ENCODE measurements at places on chromosomes 3 and 15.

- no peak for DNase-seq
Measured at GRCh38 chr15:72339777-72340177, 19.8 kb upstream of the CELF6 start.

DNA sequence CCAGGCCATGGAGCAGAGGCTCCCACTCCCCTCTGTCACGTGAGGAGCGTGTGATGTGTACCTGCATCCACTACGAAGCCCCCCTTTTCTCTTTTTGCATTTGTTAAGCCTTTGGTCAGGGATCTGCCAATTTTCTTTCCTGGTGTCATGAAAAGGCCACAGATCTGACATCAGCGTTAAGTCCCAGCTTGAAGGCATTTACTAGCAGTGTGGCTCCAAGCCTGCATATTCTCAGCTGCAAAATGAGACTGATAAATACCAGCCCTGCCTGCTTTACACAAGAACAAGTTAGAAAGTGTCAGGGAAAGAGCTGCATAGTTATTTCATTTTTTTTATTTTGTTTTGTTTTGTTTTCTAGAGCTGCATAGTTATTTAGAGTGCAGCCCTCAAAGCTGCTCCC is 2.3 kb upstream of the ANKRD63 start:
- no peak for DNase-seq

DNA sequence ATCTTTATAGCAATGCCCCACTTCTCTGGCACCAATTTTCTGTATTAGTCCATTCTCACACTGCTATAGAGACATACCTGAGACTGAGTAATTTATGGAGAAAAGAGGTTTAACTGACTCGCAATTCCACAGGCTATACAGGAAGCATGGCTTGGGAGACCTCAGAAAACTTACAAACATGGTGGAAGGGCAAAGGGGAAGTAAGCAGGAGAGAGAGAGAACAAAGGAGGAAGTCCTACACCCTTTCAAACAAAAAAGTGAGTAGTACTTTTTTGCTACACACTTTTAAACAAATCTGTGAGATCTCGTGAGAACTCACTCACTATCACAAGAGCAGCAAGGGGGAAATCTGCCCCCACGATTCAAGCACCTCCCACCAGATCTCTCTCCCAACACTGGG is 67.8 kb upstream of the ZBED2 start:
- no peak for DNase-seq

- DNase-seq, result no peak
Measured at GRCh38 chr3:53485675-53486403, 8.6 kb upstream of the CACNA1D start.

GRCh38 chr15:41150279-41150678 is 34.2 kb upstream of the INO80 start:
- no peak for DNase-seq

DNA sequence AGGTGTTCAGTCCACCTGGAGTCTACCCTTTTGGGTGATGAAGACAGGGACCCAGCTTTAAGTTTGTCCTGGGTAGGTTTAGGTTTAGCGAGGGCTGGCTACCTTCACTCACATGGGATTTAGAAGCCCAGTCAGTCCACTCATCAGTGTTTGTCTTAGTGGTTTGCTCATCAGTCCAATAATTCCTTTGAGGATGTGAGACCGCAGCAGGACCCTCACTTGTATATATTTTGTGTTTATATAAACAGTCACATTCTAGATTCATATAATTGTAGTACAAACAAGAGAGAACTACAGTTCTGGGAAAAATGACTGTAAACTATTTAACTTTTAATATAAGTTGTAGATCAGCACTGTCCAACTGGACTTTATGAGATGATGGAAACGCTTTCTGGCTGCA is 18.2 kb downstream of the EFCC1 start:
- no peak for DNase-seq

DNA sequence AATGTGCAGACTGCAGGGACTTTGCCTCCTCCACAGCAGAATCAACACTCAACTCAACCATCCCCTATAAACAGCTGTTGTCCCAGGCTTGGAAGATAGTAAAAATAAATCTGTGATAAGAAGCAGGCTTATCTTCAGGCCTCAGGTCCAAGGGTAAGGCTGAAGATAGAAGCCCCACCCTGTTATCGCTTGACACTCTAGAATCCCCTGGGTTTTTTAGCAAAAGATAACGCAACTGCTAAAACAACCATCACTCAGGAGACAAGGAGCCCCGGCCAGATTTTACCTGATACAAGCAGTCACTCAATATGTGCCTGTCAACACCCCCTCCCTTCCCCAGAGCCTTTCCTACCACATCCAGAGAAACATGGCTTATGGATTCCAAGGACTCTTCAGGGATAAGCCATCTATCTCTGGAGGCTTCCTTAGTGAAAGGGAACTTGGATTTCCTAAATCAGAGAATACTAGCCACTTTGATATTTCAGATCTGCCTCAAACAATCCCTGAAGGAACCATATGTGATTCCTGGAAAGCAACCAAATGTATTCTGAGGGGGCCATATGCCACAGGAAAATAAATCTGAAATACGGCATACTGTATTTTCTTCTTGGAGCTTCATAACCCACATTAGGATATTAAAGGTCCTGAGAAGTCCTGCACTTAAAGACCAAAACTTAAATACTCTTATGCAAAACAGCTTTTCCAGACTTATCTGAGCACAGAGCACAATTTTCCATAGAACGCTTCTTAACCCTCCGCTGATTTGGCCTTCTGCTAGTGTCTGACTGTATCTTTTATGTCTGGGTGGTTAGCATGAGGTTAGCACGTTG is 60.4 kb downstream of the LYZL4 start:
- no peak for DNase-seq

DNA sequence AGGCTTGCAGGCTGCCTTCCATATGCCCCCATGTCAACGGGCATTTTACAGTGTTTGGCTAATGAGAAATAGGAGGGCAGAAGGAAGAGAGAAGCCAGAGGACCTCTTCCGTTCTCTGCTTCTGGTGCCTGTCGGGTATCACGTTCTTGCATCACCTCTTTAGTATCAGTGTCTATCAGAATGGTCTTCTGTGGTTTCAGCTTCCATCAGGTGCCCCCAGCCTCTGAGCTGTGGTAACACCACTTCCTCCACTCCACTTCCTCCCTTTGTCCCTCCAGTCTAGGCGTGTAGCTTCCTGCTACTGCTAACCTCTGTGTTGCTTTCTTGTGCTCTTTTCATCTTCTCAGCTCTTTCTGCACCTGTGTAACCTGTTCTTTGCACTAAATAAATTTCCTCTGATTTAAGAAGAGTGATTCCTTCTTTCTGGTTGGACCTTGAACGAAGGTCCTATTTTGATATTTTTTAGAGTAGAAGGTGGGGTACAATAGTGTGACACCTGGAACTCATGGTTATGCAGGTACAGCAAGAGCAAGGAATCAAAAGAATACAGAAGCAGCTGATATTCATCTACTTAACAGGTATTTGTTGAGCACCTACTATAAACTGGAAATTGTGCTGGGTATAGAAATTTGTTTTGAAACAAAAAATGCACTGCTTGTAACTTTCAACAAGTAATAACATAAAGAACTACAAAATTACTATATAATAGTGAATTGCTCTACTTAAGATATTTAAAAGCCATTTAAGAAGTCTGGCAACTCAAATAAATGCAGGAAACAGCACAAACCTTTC is 27.4 kb upstream of the FOXB1 start:
- no peak for DNase-seq

DNA sequence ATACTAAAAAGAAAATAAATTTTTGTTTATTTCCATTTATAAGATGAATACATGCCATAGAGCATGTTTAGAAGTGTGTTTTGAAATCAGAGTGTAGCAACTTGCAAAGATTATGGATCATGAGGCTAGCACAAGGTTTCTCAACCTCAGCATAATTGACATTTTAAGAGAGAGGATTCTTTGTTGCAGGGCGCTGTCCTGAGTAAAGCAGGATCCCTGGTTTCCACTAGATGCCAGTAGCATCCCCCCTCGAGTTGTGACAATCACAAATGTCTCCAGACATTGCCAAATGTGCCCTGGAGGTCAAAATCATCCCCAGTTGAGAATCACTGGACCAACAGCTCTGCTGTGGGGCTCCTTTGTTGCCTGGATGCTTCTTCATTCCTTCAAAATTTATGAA is 128.5 kb upstream of the RBMS3 start:
- DNase-seq, result no peak

DNA sequence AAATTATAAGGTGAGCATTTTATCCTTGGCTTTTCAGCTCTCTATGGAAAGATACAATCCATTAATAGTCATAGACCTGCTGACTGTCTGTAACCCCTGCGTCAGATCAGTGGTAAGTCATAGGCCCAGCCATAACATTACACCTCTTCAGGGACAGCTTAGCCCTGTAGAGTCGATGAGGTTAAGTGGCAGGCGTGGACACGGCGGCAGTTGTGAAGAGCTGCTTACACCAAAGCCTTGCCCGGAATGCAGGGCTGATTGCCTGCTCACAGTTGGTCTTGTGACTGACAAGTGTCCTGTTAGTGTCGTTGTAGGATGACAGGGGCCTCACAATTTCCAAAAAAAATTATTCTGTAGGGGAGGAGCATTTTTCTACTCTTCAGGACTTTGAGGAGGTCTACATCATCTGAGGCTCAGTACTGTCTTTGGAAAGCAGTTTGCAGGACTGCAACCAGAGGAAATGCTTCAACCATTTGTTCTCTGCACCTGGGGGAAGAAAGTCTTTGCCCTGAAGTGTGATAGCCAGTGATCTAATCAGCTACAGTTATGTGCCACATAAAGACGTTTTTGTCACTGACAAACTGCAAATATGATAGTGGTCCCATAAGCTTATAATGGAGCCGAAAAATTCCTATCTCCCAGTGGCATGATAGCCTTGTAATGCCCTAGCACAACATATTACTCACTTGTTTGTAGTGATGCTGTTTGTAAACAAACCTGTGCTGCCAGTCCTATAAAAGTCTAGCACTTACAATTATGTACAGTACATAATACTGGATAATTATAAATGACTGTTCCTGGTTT is 14.9 kb upstream of the SELENOT start:
- no peak for DNase-seq

DNA sequence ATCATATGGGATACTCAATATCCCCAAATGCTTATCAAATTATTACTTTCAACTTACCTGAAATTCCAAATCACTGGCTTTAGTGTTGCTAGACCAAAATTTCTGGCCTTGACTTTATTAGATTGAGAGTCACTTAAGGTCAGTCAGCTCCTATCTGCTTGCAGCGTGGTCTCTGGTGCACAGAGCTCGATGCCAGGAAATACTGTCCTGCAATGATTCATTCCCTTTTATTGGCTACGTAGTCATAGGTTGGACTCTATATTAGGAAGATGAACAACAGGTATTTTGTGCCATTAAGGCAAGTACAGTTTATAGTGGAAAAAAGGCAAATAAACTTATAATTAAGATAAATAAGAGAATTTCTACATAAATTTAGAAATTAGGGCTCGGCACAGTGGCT is 378.6 kb upstream of the MCTP2 start:
- no peak for DNase-seq

DNA sequence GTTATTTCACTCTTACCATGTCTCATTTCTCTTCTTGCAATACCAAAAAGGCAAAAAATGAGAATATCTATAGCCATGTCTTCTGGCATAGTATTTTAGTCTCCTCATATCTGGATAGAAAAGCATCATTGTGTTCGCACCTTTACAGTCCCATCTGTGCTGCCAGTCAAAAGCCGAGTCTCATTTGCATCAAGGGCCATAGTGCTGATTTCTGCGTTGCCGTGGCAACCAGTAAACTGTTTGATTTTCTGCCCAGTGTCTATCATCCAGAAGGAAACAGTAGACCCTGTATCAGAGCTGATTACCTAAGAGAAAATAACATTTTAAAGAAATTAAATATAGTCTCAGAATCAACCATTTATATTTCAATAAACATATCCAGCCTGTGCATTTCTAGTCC is 86.1 kb upstream of the SERPINI2 start:
- DNase-seq, result no peak

DNA sequence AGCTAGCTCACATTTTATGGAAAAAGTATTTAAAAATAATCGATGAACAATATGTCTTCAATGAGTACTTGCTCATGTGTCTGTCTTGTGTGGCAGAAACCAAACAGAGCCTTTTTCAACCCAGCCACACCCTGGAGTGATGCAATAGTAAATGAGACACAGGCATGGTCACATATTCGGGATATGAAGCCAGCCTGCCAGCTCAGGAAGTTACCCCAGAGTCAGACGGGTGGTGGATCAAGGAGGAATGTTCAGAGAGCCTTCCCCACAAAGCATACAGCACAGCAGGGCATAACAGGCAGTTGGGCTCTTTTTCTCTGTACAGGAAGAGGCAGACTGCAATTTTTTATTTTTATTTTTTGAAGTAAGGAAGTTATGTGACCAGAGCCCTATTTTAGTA is 27.3 kb downstream of the LARP6 start:
- DNase-seq, result no peak

GRCh38 chr3:107942951-107943749 is 147.7 kb downstream of the CD47 start:
- DNase-seq, result no peak

GRCh38 chr3:191919491-191920026 is 458.6 kb downstream of the PYDC2 start:
- DNase-seq, result no peak

DNA sequence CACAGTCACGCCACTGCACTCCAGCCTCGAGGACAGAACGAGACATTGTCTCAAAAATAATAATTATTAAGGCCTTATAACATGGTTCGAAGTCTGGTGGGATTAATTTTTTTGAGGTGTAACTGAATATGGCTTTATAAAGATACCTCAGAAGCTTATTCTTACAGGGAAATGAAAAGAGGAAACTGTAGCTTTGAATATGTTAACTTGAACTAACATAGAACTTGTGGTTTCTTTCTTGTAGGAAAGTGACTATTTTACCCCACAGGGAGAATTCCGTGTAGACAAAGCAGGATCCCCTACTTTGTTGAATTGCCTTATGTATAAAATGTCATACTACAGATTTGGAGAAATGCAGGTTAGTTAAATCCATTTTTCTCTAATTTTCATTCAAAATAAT is 96.3 kb downstream of the STT3B start:
- no peak for DNase-seq

DNA sequence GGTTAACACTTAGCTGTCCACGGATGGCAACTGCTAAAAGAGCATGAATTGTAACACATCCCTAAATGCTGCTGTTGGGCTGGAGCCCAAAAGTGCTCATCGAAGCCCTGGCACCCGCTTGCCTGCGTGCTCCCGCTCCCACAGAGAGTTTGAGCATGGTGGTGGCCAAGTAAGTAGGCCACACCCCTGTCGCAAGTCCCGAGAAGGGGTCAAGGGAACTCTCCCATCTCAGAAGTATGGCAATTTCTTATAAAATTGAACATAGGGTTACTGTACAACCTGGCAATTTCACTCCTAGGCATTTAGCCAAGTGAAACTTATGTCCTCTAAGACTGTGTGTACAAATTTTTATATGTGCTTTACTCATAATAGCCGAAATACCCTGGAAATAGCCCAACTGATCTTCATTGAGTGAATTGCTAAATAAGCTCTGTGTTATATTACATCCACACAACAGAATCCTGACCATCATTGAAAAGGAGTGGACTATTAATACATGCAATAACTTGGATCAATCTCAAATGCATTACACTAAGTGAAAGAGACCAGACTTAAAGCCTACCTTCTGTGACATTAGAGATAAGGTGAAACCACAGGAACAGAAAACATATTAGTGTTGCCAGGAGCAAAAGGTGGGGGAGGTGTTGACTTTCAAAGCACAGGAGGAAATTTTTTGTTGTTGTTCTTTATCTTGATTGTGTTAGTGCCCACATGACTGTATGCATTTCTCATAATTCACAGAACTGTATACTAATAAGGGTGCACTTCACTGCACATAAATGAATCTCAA is 1.5 kb upstream of the GCSAM start:
- no peak for DNase-seq

- no peak for DNase-seq
Measured at GRCh38 chr3:151265866-151266265, 12.5 kb downstream of the P2RY14 start.

- DNase-seq, result no peak
Measured at GRCh38 chr15:80875568-80876347, 96.6 kb downstream of the CEMIP start.
